ENCODE measurements at places on chromosomes 1 and 21.

DNA sequence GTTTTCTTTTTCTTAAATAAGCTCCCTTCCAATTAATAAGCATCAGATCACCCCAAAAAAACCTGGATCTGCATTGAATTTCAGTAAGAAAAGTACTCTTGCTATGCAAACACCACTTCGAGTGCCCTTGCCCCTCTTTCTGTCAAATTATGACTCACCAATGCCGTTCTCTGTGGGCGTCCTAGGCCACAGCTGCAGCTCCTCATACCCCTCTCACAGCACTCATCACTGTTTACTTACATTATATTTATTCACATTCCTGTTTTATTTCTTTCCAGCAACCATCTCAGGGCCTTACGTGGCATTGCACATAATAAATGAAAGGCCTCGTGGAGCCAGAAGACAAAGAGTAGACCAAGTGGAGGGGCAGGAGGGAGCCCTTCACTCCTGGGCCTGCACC lies 99.1 kb upstream of the CTTNBP2NL start:
- DNase-seq: peak; percentile 53

DNA sequence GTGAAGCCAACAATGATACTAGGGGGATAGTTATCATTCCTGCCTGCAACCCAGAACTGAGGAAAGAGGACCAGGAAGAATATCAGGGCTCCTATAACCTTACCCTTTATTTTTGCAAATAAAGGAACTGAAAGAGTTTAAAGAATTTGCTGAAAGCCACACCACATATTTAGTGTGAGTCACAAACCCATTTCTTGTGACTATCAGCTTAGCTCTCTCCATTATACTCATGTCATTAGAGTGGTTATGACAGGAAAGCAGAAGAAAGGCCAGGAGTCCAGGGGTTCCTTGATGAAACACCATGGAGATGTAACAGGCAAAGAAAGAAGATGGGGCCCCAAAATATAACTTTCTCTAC lies 141.1 kb upstream of the SAMSN1 start:
- DNase-seq: no peak

DNA sequence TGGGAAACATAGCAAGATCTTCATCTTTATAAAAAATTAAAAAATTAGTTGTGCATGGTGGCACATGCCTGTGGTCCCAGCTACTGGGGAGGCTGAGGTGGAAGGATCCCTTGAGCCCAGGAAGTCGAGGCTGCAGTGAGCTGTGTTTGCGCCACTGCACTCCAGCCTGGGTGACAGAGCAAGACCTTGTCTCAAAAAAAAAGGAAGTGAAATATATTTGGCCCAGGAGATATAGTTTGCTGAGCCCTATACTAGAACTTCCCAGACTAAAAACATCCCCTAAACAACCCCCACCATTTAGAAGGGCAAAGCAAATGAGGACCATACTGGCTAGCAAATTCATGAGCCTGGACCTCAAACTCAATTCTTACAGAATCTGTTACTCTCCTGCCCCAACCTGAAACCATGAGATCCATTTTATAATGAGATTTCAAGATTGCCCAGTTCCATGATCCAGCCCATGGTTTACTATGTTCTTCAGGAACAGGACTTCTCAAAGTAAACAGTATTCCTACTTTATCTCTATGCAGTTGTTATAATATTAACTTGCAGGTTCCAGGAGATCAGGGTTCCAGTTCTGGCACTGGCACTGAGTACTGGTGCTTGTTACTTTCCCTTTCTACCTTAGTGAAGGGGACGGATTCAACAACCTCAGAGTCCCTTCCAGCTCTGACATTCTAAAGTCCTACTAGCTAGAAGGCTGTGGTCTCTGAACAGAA lies 48.9 kb upstream of the TADA1 start:
- DNase-seq: no peak

DNA sequence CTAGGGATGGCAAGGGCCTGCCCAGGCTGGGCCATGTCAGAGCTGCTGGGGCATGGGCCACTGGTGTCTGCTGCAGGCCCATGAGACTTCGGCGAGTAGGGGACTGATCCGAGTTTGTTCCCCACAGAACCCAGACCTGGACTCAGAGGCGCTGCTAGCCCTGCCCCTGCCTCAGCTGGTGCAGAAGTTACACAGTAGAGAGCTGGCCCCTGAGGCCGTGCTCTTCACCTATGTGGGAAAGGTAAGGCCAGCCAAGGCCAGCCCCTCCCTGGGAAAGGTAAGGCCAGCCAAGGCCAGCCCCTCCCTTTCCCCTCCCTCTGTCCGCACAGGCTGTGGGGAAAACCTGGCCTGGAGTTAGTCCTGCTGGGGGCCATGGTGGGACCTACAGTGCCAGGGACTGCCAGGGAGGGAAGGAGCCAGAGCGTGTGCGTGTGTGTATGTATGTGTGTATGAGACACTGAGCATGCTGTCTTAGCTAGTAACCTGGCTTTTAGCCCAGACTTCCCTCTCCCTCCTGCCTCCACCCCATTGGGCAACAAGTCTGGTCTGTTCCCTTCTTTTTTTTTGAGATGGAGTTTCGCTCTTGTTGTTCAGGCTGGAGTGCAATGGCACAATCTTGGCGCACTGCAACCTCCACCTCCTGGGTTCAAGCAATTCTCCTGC lies 8.0 kb downstream of the FAAH start:
- DNase-seq: no peak

Data from cardiac muscle cell (in vitro differentiated cells and primary cell).